H9 (cell line): ENCODE measurements at places on chromosomes 3 and 15.
A peak's percentile ranks its signal among the peaks of the same experiment; 100 is the strongest.

GRCh38 chr3:43217633-43218032 is 68.7 kb upstream of the SNRK start:
- no peak for DNase-seq

GRCh38 chr15:70094690-70095311 is 2.9 kb downstream of the TLE3 start:
- no peak for DNase-seq

DNA sequence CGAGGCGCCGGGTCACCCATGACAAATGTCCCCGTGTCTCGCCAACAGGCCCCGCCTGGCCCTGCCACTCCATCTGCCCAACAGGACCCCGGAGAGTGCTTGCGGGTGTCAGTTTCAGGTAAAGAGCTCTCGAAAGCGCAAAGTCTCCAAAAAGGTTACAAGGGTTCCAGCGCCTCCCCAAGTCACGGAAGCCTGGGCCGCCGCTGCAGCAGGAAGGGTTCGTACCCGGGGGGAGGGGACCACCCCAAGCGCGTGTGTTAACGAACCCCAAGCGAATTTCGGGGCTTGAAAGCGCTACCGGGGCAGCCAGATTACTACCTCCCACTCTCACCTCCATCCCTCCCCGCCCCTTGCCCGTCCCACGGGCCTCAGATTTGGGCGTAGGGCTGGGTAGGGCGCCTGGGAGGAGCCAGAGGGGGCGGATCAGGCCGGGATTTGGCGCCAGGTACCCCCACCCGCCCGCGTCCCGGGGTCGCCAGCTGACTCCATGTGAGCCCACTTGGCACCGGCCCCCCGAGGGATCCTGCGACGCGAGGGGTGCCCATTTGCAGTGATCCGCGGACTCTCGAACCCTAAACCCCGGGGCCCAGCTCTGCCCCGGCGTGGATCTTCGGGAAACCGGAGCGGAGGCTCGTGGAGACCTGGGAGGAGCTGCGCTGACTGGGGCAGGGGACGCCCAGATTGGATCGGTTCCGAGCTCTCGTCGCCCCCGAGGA is 85.9 kb downstream of the NR2F2 start:
- peak; percentile 61 for DNase-seq

DNA sequence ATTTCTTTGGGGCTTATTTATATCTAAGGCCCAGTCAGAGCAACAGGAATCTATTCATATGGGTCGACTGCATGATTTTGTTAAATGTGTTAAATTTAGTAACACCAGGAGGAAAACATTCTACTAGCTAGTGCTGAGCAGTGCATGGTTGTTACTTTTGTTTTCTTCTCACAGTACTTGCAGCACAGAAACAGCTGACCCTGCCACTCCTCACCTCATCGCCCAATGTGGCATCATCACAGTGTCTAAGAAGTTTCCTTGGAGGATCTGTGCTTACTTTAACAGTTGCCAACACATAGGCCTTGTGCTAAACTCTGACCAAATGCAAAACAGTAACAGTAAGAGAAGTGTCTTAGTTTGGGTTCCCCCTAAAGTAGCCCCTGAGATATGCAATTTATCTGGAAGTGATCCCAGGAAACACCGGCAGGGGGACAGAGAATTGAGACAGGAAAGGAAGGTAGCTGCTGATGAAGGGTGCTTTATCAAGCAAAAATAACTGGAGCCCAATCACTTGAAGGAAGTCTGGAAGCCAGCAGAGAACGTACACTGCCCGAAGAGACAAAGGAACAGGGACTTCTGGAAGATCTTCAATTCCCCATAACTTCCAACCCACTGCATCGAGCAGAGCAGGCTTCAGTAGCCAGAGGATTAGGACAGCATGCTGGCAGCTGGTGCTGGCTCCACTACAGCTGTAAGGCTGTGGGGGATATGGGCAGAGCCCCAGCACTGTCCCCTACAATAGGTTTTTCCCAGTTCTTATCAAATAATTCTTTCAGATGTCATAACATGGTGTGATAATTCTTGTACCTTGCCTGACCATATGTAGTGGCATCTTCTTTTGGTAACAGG is 36.0 kb upstream of the ULK4 start:
- peak; percentile 55 for DNase-seq
